ENCODE measurements at places on chromosomes 2 and 18.

- no peak for DNase-seq
These were observed 274.4 kb downstream of the LRP1B start for GRCh38 chr2:141856215-141856919.

GRCh38 chr2:219731173-219731572 is 103.7 kb downstream of the SLC4A3 start:
- DNase-seq, result peak; percentile 12

DNA sequence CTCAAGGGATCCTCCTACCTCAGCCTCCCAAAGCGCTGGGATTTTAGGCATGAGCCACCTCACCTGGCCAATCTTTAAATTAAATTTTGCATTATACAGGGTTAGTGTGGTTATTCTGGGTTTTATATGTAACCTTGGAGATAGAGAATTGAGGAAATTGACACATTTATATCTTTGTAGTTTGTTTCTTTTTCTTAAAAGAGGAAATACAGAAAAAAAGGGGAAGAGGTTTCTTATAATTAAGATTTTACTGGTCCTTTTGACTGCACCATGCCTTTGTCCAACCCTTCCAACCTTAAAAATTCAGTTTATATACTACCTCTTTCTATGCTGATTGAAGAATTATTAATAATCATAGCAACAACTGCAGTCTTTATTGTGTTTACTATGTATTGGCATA is 210.1 kb upstream of the STON1 start:
- no peak for DNase-seq

DNA sequence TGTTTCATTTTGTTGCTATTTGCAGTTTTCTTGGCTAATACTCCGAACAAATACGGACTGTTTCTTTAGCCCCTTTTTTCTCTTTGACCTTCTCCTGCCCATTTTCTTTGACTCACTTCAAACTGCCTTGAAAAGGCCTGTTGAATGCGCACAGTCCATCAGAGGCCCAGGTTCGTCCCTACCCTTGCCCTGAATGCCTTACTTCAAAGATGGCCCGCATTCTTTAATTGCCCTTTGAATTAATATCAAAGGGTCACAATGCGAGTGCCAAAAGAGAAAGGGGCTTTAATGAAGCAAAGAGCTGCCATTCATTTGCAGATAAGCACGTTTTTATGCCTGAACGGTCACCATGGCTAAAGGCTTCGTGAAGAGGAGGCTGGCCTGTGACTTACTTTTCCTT is 29.7 kb downstream of the PAX3 start:
- DNase-seq, result no peak

GRCh38 chr2:83081826-83082690 is 1377.0 kb downstream of the SUCLG1 start:
- peak; percentile 7 for DNase-seq

- DNase-seq, result no peak
These were observed 110.9 kb upstream of the L3MBTL4 start for GRCh38 chr18:6525604-6526003.

- DNase-seq, result peak; percentile 92
These were observed 7.2 kb upstream of the HNMT start for GRCh38 chr2:137957033-137957432.

- DNase-seq, result peak; percentile 82
These were observed 148.3 kb downstream of the LAMA3 start for GRCh38 chr18:23837591-23837990.
